Lung (tissue), 17 donors: ENCODE measurements at places on chromosomes 7 and 10. TPM values are rescaled to one million over a fixed set of nuclear protein-coding genes. Genes with fewer than 3 reads are reported as not detected.

Gene MUC12
- 5.5 TPM for total RNA-seq

Gene STAG3
- 2.0 TPM for total RNA-seq

Gene CCDC6
- 77.2 TPM for total RNA-seq

DNA sequence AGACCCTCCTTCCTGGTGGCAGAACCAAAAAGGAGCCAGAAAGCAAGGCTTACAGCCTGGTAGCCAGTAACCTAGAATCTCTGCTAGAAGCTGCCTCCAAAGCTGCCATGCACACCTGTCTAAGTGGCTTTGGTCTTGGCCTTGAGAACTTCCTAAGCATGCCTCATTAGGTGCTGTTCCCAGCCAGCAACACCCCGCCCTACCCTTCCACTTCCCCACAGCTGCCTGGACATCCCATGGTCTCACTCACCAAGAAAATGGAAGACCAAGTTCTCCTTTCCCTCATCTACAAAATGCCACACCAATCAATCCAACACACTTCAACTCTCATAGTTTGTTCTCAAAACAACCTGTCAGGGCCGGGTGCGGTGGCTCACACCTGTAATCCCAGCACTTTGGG is 4.2 kb downstream of the PSAP start:
- DNase-seq = no peak

DNA sequence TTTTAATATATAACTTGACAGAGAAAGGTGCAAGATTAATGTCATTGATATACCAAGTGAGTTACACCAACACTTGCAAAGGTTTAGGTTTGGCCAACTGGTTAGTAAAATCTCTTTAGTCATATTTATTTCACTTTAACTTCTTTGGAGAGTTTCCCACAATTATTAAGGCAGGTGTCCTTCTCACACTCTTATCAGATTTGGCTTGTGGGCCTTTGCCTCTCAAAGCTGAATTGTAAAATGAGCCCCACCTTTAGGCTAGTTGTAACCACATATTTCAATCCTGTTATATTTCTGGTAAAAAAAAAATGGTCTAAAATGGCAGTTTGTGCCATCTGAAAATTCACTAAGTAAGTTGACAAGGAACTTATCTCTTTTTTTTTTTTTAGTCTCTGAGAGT is 26.6 kb upstream of the FOXP2 start:
- no peak for DNase-seq

- DNase-seq = peak; percentile 34
Measured at GRCh38 chr7:140304191-140304799, 94.0 kb downstream of the SLC37A3 start.

- no peak for DNase-seq
Measured at GRCh38 chr7:80807166-80807900, 111.5 kb downstream of the SEMA3C start.

DNA sequence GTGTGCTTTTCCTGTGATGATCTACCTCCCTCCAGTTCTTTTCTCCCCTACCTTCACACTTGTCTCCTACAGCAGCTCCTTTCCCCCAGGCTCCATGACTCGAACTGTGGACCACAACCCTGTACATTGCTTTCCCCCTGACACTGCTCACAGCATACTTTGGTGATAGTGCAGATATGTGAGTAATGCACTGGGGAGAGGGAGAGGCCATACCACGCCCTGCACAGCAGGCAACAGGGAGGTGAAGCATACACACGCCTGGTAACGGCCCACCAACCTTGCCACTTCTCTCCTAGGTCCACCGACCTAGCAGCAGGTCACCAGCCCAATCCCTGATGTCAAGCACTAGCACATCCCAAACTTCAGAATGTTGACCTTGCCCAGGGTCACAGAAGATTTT is 238.2 kb downstream of the GRID1 start:
- no peak for DNase-seq

DNA sequence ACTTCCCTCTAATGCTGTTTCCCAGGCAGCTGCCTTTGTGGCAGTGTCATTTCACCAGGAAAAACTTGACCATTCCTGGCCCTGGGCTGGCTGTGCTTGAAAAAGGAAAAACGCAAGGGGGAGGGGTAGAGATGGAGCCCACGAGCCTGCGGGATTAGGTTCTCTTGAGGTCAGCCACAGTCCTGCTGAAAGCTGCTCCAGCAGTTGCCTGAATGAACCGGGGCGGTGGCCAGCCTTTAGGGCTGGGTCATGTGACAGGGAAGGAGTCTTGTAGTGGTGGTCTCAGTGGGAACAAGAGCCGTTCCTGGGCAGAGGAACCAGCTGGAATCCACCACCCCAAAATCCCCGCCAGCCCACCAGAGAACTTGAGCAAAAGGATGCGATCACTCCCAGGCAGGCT is 51.2 kb upstream of the LRRC4 start:
- no peak for DNase-seq

GRCh38 chr10:4086131-4086898 is 301.3 kb upstream of the KLF6 start:
- peak; percentile 70 for DNase-seq
